ENCODE measurements at places on chromosomes 5 and 9.

GRCh38 chr9:131478421-131478868, 24.3 kb upstream of the POMT1 start:
- DNase-seq, result no peak

DNA sequence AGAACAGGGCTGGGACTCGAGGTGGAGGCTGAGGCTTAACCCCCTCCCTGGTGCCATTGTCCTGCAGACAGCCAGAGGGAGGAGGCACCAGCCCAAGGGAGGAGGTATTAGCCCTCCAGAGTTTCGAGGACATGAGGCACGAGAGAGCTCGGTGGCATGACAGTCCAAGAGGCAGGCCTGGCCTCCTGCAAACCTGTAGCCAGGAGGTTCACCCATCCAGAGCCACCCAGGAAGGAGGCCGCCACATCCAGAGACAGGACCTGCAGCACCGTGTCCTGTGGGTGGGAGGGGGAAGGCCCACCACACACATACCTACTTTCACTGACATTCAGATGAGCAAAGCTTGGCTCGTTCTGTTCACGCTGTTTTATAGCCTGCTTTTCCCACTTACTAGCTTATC, 75.2 kb upstream of the ADAMTS2 start:
- DNase-seq, result no peak

DNA sequence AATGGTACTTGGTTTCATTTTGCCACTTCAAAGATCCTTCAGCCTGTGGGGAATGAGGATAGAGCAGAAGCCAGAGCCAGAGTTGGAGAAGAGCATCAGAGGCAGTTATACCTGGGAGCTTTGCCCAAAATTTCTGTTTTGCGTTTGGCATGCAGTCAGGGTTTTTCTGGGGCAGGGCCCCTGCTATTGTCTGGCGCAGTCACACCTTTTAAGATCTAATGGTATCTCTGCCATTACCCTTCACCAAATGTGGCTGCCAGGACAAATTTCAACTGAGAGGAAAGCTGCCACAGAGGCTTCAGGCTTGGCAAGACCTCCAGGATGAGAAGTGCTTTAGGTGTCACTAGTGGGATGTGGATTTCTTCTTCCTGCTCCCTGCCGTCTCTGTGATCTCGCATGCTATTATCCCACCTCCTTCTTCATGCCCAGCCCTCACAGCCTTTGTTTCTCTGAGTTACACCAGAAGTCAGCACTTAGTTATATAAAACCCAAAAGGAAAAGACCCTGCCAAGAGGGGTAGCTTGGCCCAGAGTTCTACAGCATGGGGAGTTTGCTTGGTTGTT, 357.0 kb downstream of the TLE4 start:
- DNase-seq, result no peak

DNA sequence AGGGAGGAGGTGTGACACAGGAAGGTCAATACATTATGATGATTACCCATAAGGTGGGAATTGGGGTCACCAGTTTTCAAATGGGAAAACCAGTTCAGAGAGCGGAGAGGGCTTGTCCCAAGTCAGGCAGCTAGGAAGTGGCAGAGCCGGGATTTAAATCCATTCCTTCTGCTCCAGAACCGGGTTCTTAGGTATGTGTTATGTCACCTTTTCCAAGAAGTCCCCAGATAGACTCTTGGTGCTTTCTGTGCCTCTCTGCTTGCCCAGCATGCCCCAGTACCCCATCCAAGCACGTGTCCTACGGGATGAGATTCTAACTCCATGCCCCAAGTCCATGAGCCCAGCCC, 69.9 kb downstream of the LMX1B start:
- DNase-seq, result no peak

GRCh38 chr5:40223884-40224402, 455.8 kb upstream of the PTGER4 start:
- peak; percentile 50 for DNase-seq

DNA sequence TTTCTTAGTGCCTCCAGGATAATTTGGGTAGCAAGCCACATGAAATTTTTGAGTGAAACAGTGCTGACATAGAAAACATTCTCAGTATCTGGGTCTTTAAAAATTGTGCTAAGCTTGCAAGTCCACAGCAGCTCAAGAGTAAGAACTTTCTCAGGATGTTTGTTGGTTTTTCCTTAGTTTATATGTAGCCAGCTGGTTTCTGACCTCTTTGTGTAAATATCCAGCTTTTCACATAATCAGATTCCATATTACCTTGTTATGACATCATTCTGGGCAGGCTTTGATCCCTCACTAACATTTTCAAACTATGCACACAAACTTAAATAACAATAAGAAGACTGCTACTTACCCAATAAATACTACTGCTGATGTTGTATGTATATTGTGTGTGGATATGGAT, 82.9 kb upstream of the VCAN start:
- DNase-seq, result no peak

GRCh38 chr5:135493406-135494180, 41.4 kb upstream of the TIFAB start:
- no peak for DNase-seq

DNA sequence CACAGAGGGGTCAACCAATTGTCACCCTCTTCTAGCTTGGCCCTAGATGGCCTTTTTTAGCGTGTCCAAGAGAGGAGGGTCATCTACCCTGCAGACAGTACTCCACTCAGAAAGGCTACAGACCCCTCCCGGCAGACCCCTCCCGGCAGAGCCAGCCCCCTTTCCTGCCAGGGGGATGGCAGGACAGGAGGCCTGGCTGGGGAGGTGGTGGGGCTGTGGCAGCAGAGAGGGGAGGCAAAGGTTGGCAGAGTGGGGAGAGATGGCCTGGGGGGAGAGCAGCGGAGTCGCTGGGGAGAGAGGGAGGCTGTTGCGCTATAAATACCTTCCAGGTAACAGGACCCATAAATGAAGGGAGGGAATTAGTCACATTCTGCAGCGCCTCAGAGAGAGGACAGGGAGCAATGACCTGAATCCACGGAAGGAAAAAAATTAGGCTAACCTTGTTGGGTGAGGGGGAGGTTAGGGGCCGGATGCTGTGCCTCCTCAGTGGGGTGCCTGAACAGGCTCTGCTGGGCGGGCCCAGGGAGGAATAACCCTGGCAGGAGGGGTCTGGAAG, 32.9 kb upstream of the PSD2 start:
- DNase-seq, result no peak

DNA sequence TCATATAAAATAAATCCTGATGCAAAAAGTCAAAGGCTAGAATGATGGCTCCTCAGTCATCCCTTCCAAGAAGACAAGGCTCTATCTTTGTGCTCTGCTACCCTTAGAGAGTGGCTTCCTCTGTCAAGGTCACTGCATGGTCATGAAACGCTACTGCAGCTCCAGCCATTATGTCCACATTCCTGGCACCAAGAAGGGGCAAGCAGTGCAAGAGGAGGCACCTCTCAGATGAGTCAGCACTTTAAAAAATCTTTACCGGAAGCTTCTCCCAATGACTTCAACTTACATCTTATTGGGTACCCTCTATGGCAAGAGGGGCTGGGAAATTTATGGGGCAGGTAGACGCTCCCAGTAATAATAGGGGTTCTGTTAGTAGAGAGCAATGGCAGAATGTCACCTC, 129.5 kb upstream of the CPEB4 start:
- DNase-seq, result no peak

DNA sequence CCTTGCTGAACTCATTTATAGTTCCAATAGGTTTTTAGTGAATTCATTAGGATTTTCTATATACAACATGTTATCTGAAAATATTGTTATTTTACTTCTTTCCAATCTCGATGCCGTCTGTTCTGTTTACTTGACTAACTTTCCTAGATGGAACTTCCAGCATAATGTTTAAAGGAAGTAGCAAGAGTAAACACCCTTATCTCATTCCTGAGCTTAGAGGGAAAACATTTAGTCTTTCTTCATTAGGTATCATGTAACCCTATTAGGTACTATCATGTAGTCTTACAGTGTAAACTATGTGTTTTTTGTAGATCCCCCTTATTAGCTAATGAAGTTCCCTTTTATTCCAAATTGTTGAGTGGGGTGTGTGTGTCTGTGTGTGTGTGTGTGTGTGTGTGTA, 22.5 kb upstream of the OR2K2 start:
- no peak for DNase-seq

- no peak for DNase-seq
These were observed 23.9 kb downstream of the CLTA start for GRCh38 chr9:36214571-36214970.

DNA sequence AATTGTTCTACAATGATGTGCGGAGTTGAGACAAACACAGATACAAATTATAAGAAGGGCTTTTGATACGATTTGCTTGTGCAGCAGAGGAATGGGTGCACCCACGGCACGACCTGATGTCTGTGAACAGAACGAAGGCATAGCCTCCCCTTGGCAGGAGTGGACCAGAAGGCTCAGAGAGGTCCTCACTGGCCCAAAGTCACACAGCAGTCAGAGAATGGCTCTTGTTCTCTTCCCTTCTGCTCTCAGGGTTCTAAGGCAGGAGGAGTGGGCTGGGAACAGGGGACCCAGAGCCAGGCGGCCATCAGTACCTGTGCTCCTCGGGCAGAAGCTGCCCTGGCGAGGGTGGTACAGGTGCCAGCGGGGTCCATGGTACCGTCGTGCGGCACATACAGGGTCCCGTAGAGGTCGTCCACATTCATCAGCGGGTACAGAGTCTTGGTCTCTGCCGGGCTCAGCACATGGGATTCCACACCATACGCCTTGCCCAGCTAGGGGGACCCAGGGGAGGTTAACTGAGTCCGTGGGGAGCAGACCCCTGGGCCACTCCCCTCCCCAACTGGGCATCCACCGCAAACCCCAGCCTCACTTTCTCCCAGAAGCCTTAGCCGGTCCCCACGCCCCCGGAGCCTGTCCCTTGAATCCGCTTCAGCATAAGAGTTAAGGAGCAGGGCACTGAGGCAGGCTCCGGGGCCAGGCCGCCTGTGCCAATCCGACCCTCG, 7.0 kb downstream of the SARDH start:
- DNase-seq, result no peak

- no peak for DNase-seq
These were observed 19.7 kb downstream of the TTC39B start for GRCh38 chr9:15287309-15287708.

- DNase-seq, result no peak
These were observed 14.8 kb upstream of the IQGAP2 start for GRCh38 chr5:76388236-76388635.

DNA sequence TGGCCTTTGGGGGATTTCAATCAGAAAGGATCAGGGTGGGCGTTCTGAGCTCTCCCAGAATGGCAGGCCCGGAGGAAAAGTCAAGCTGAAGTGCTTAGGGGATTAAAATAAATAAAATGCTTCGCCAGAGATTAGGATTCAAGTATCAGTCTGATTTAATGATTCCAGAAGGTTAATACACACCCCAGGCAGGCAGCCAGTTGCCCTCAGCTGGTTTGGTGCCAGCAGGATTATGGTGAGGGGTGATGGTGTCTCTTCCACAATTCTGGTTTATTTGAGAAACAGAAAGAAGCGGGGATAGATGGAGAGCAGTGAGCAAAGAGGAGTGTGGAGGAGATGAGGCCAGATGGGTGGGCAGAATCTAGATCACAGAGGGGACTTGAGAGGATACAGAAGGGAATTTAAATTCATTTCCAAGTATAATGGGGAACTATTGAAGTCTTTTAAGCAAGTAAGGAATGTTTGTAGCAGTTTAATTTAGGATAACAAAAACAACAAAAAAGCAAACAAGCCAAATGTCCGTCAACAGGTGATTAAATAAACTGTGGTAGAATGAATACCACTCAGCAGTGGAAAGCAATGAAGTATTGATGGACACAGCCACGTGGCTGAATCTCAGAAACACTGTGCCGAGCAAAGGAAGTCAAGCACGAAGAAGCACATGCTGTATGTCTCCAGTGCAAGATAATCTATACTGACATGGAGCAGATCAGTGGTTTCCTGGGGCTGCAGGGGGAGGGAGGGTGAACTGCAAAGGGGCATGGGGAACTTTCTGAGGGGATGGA, 297.7 kb downstream of the MSX2 start:
- no peak for DNase-seq

DNA sequence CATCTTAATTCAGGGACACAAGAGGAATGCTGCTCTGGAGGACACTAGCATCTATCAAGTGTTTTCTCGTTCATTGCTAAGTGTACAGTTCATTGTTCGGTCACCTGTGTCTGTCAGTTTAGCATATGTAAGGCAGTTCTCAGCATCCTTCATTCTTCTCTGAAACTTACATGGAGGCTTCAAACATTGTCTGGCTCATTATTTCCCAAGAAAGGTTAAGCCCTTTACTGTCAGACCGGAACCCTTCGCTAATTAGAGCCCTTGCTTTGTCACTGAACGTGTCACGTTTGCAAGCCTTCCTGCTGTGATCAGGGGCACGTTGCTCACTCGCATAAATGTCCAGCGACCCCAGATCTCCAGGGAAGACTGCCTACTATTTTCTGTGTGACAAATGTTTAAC, 62.3 kb upstream of the RIOK2 start:
- DNase-seq, result no peak

GRCh38 chr9:3403315-3403714, 122.5 kb downstream of the RFX3 start:
- no peak for DNase-seq

DNA sequence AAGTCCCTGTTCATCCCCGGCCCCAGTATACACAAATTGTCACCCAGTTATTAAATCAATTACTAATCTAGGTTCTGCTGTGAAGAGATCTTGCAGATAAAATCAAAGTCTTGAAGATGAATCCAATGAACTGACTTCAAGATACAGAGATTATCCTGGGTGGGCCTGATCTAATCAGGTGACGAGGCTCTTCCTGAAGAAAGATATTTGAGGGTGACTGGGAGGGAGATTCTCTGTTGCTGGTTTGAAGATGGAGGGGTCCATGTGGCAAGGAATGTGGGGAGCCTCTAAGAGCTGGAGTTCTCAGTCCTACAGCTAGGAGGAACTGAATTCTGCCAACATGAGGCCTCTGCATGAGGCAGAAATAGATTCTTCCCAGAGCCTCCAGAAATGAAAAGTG, 36.1 kb upstream of the ICE1 start:
- no peak for DNase-seq

GRCh38 chr5:134510970-134511795, 14.3 kb upstream of the JADE2 start:
- DNase-seq, result peak; percentile 52

- no peak for DNase-seq
These were observed 24.8 kb downstream of the ANXA1 start for GRCh38 chr9:73176450-73176875.

DNA sequence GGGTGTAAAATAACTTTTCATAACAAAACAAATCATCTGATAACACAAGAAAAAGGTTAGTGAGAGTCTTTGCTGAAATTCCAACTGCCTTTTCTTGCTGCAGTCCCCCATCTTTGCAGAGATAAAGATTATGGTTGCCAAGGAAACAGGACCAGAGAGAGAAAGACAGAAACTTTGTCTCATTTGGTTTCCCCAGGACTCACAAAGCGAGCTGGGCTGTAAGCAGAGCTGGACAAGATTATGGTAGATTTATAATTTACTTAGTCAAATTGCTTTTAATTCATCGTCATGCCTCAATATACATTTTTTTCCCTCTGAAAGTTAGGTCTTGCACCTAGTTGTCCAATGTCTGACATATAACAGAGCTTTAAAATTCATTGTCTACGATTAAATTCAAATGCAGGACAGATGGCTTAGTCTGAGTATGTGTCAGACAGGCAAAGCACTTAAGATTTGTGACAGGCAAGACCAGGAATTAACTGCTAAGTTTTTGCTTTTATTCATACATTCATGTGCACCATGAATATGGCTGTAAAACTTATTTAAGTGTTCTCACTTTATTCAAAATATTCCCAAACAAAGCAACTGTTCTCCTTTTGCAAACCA, 17.4 kb downstream of the ENC1 start:
- DNase-seq, result no peak

GRCh38 chr5:102855681-102856388, 100.7 kb downstream of the PAM start:
- DNase-seq, result no peak

GRCh38 chr9:38182321-38182720, 113.3 kb upstream of the SHB start:
- DNase-seq, result no peak
